ENCODE measurements at places on chromosomes 16 and 17.

DNA sequence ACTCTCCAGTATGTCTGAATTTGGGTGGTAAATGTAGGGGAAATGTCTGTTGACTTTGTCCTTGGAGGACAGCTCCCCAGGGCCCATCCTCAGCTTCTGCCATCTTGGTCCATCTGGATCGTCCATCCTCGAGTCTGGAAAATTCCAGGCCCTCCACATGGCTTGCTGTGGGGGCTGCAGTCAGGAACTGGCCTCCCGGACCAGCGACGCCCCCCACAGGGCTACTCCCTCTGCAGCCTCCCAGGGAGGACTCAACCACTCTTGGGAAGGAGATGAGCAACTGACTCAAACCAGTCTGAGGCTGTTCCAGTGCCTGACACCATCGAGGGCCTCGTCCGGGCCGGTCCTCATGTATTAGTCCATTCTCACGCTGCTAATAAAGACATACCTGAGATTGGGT is 5.5 kb upstream of the ZG16B start:
- DNase-seq: no peak

GRCh38 chr17:3526971-3527370 is 30.6 kb downstream of the TRPV3 start:
- no peak for DNase-seq

- no peak for DNase-seq
These were observed 18.5 kb upstream of the TERF2 start for GRCh38 chr16:69404275-69404805.

- no peak for DNase-seq
These were observed 187.5 kb upstream of the SDK2 start for GRCh38 chr17:73831699-73832098.

GRCh38 chr16:89360760-89361435 is 129.5 kb downstream of the ANKRD11 start:
- no peak for DNase-seq

DNA sequence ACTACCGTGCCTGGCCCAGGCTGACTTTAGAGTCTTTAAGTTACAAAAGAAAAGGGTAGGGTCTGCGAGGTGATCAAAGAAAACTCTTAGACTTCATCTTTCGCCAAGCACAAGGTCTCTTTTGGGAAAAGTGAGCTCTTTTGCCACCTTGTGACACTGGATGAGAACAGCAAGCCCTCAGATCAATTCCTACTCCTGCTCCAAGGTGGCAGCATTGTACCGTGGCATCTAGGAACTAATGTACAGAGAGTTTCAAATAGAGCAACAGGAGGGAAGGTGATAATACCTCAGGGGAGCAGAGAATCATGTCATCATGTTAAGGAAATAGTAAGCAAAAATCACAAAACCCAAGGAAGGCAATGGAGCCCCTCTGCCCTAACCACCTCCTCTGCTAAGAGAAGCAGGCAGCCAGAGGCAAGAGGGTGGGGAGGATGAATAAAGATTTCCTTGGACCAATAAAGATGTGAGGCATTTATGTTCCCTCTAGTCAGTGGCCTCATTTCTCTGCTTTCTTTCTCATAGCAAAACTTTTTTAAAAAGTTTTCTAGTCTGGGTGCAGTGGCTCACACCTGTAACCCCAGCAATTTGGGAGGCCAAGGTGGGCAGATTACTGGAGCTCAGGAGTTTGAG is 2.1 kb upstream of the C17orf78 start:
- DNase-seq: no peak

- no peak for DNase-seq
These were observed 5.3 kb upstream of the HEXD start for GRCh38 chr17:82412535-82413520.

DNA sequence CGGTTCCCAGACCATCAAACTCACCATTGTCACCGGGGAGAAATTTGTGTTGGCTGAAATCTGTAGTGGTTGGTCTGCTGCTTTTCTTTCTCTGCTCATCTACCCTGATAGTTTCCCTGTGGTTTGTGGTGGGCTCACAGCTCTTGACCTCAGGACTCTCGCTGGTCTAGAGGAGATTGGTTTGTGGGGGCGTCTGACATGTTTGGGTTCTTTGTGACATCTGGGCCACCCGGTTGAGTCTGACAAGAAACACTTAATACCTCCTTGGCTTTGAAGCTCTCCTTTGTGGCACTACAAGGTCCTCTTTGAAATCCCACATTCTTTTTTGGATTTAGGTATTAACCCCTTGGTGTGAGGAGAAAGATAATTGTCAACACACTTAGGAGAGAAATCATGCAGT is 662.0 kb downstream of the WWOX start:
- DNase-seq: no peak

GRCh38 chr16:50602531-50603205 is 54.5 kb downstream of the NKD1 start:
- DNase-seq: no peak

DNA sequence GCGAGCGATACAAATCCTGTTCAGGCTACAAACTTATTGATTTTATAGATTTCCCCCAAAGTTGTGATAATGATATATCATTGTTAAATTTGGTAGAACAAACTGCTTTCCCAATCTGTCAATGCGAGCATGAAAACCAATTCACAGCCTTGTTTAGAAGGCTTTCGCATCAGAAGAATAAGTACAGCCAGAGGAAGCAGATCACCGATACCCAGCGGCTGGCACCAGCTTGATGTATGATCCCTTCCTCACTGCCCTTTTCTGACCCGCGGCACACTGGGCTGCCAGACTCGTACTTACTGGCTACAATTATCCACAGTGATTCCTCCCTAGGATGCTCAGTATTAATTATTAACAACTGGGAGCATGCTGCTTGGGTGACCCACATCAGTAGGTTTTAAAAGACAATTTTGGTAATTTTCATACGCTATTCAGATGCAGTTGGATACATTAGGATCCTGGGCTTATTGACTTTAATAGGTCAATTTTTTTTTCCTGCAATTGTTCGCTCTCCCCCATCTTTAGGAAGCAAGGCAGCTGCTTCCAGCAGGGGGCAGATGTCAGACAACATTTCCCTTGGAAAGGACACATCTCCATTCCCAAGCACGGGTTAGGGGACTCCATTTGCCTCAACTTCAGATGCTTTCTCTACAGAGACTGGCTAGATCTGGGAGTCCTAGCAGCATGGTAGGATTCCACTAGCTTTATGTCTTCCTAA is 582.7 kb upstream of the PSMD7 start:
- DNase-seq: no peak

GRCh38 chr17:58382108-58382871 is 30.3 kb upstream of the SUPT4H1 start:
- no peak for DNase-seq

DNA sequence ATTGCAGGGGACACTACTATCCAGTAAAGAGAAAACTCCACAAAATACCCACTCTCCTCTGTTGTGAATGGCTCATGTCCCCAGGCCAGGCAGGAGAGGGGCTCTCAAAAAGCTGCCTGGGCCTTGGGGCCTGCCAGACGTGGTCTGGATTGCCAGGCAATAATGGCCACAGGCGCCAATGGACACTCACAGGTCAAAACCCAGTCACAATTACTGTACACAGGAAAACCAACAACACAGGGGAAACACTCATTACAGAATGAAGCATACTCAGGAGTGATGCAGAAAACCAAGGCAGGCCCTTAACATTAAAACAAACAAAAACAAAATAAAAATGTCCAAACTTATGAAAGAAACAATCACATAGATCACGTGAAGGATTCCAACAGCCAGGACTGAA is 35.1 kb upstream of the SREBF1 start:
- DNase-seq: no peak

DNA sequence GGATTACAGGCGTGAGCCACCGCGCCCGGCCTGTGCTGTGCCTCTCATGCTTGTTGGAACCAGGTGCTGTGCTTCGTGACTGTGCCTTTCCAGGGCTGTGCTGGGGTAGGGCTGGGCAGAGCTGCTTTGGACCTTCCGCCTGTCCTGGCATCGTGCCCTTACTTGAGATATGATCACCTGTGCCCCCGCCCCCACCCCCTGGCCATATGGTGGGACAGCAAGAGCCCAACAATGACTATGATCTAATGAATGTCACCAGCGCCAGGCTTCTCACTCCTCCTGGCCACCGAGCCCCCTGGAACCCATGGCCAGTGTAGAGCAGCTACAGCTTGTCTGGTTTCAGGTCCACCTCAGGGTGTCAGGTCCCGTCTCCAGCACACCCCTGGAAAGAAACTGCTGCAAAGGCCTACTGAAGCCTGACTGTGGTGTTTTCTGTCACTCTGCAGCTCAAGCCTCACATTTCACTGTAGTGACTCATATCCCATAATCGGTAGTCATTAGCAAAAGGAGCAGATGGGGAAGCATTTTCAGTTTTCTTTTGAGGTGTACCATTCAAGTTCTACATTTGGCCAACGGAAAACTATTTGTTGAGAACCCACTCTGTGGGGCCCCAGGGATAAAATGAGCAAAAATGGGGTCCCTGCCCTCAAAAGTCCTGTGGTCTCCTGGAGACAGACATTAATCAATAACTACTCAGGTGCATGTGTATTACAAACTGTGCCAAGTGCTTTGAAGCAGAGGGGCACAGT is 22.1 kb downstream of the FCSK start:
- DNase-seq: no peak

- DNase-seq: no peak
These were observed 1.4 kb upstream of the CTRB1 start for GRCh38 chr16:75217389-75217851.

DNA sequence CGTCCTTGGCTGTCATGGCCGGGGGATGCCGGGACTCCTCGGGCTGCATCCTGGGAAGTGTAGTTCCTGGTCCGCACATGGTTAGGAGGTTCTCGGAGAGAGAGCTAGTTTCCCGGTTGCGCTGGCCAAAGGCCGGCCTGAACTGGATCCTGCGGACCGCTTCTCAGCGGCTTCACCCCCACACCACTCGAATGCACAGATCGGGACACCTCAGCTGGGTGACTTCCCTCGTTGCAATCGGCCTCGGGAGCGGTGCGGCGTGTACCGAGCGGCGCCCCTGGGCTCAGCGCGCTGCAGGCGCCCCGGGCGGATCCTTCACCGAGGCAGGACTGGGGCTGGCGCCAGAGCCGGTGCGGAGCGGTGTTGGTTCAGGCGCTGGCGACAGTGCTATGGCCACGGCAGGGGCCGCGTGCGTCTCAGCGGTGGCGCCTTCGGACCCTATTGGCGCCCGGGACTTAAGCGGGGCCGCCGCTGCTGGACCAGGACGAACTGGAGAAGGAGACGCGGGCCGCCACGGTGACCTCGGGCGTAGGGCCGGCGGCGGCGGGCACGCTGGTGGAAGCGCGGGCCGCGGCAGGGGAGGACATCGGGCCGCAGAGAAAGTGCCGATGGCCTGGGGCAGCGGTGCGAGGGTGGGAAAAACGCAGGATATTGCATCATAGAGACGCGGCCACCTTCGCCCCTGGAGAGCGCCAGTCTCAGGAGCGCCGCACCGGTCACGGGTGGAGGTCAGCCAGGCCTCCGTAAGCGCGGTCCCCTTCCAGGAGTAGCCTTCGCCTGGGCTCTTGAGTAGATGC is 11.4 kb downstream of the ZNF629 start:
- peak; percentile 38 for DNase-seq

DNA sequence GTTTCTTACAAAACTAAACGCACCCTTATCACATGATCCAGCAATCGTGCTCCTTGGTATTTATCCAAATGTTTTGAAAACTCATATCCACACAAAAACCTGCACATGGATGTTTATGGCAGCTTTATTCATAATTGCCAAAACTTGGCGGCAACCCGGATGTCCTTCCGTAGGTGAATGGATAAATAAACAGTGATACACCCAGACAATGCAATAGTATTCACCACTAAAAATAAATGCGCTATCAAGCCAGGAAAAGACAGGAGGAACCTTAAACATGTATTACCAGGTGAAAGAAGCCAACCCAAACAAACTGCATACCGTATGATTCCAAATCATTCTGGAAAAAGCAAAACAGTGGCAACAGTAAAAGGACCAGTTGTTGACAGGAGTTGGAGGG is 10.0 kb downstream of the SPATA32 start:
- no peak for DNase-seq

GRCh38 chr17:48100591-48101011 is 677 bp downstream of the CBX1 start:
- no peak for DNase-seq

DNA sequence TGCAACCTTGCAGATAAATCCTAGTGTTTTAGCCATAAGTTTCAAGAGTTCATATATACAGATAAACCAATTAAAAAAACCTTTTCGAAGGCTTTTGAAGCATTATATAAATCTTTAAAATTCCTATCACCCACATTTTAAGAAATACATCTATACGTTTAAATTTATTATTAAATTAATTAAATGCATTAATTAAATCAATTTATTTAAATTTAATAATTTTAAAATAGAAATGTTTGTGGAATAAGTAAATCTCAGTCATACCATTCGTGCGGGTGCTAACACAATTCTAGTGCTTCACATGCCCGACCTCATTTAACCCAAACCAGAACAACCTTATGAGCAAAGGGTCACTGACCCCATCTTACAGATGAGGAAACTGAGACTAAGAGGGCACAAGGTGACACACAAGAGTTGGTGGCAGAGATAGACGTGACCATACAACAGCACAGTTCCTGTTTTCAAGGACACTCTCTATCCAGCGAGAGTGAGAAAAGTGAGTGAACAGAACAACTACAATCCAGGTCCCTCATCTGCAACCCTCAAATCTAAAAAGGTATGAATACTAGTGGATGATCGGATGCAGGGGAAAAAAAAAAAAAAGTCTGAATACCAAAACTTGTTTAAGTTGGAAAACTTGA is 1.4 kb downstream of the NSMCE1 start:
- no peak for DNase-seq

DNA sequence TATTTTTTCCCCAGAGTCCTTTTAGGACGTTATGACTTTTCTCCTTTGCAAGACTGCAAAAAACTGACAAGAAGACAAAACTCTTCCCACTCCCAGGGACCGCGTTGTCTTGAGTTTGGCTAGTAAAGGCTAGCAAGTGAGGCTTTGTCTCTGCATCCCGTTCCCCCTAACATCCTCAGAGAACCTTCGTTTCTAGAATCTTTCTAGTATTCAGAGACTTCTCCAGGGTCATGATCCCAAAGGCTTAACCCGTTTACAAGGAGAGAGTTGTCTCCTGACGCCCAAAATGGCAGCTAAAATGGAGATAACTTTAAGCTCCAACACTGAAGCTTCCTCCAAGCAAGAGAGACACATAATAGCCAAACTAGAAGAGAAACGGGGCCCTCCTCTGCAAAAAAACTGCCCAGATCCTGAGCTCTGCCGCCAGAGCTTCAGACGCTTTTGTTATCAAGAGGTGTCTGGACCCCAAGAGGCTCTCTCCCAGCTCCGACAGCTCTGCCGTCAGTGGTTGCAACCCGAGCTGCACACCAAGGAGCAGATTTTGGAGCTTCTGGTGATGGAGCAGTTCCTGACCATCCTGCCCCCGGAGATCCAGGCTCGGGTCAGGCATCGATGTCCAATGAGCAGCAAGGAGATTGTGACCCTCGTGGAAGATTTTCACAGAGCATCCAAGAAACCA is 843 bp downstream of the ZNF174 start:
- DNase-seq: no peak

- no peak for DNase-seq
These were observed 147.0 kb upstream of the RBFOX1 start for GRCh38 chr16:7185689-7186088.

DNA sequence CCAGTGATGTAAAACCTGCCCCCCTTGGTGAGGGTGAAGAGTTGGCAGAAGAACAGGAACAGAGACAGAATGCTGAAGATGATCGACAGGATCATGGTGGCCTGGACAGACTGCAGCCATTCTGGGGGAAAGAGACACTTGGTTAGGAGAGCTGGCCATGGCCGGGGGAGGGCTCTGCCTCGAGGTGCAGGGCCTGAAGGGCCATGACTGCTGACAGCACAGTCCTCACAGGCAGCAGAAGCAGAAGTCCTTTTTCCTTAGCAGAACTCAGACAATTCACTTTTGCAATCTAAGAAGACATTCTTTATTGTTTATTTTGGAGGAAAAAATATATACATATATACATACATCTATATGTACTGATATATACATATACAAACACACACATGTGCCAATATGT is 25.6 kb downstream of the PMP22 start:
- DNase-seq: no peak

Data from cortex of kidney (tissue), 1 donor.